Stimulated activated CD8-positive, alpha-beta memory T cell treated with anti-CD3 and anti-CD28 coated beads, Interleukin-4, amount 100 ng/mL, for 4 hours (primary cell): ENCODE measurements at places on chromosomes 7 and 10.

DNA sequence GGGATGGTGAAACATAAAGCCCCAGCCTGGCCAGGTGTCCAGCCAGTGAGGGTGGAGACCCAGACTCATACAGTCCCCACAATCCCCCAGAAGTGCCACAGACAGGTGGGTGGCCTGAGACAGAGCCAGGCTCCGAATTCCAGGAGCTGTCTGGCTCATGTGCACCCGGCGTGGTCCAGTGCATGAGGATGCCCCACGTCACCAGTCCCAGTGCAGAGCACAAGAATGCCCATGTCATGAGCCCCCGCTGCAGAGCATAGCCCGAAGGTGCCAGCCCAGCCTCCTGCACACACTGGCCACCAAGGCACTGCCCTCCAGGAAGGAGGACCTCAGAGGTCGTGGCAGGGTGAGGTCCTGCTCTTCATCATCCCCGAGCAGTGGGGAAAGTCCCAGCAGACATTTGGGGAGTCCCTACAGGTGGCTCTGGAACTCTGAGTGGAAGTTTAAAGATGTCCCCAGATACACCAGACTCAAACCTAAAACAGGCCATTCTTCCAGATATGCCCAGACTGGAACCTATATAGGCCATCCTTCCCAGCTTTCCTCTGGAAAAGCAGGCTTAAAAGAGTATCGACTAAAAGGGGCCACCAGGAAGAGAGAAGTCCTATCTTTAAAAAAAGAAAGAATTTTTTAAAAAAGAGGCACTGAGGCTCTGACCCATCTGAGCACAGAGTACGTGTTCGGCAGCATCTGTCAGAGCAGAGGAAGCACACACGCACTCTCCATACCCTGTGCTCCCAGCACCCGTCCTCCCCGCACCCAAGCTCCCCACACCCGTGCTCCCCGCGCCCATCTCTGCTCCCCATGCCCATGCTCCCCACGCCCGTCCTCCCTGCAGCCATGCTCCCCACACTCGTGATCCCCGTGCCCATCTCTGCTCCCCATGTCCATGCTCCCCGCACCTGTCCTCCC lies 11.5 kb downstream of the DIP2C start:
- no peak for DNase-seq

DNA sequence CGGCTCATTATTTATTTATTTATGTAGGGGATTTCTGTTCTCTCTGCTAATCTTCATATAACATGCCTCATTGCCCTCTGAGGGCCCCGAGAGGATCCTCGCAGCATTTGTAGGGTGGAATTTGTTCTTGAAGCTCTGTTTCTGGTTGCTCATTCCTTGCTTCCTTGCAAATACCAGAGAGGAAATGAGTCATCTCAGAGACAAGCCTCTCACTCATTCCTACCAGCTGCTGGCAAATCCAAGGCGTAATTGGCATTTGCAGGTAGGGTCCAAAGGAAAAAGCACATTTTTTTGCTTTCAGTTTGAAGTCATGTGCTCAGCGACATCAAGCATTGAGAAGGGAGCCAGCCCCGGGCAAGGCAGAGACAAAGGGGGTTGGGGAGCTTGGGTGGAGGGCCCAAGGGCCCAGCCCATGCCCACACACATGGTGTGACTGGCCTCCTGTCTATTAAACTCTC lies 501.6 kb downstream of the GALNT17 start:
- no peak for DNase-seq

DNA sequence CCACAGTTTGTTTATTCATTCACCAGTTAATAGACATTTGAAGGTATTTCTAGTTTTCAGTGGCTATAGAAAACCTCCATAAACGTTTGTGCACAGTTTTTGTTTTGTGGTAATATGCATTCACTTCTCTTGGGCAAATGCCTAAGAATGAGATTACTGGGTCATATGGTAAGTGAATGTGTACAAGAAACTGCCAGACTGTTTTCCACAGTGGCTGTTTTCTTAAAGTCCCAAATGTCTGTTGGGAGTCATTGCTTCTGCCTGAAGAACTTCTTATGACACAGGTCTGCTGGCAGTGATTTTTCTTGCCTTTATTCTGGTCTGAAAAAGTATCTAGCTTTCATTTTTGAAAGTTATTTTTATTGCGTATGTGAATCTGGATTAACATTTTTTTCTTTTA lies 35.5 kb downstream of the NHLRC2 start:
- no peak for DNase-seq

- no peak for DNase-seq
Measured at GRCh38 chr7:50092579-50093491, at the start of gene ZPBP. ZPBP (minus strand) TSS chr7:50093246; CDS start chr7:50093194, 52 bp downstream.

GRCh38 chr7:144853542-144853941 lies 17.7 kb upstream of the TPK1 start:
- no peak for DNase-seq

GRCh38 chr7:157574120-157574825 lies 237.5 kb downstream of the DNAJB6 start:
- DNase-seq = no peak

GRCh38 chr7:98771519-98771918 lies 98.3 kb downstream of the TMEM130 start:
- DNase-seq = no peak

GRCh38 chr7:30245913-30246312 lies 38.5 kb upstream of the ZNRF2 start:
- DNase-seq = no peak

DNA sequence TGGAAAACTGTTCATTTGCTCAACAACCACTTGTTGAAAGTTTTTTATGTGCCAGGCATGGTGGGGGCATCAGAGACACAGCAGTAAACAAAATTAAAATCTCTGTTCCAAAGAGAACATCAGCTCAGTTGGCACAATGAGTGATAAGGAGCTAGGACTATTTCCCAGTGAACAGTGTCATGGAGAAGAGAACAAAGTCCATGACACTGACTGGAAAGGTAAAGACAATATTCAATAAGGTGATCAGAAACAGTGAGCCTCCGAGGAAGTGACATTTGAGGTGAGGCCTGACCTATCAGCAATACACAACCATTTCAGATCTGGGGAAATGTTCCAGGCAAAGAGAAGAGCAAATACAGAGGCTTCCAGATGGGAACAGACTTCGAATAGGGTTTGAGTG lies 14.6 kb downstream of the ACSL5 start:
- no peak for DNase-seq

GRCh38 chr7:37982423-37982822 lies 62.0 kb downstream of the EPDR1 start:
- DNase-seq = no peak

GRCh38 chr10:74991435-74991834 lies 120.0 kb upstream of the SAMD8 start:
- no peak for DNase-seq

DNA sequence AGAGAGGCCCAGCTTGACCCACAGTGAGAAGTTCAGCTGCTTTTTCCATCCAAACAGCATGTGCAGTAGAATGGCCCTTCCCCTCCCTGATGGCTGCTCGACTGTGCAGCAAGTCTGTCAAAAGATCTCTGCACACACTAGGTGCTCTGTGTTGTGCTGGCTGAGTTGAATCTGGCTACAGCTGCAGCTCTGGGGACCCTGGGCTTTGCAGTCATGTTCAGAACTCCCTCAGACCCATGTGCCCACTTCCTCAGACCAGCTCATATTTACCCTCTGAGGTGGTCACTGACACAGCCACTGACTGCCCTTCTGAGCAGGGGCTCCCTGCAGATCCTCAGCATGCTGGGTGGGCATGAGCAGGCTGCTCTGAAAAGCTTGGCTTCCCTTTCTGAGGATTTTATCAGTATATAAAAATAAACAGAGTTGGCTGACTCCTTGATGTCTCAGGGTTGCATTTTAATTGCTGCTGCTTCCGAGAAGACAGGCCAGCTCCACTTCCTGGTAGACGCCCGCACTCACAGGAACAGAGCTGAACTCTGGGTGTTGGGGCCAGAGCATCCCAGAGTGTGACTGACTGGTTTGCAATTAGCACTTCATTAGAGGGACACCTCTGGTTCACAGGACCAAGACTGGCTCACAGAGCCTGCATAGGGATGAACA lies 507.9 kb downstream of the RPS24 start:
- no peak for DNase-seq

DNA sequence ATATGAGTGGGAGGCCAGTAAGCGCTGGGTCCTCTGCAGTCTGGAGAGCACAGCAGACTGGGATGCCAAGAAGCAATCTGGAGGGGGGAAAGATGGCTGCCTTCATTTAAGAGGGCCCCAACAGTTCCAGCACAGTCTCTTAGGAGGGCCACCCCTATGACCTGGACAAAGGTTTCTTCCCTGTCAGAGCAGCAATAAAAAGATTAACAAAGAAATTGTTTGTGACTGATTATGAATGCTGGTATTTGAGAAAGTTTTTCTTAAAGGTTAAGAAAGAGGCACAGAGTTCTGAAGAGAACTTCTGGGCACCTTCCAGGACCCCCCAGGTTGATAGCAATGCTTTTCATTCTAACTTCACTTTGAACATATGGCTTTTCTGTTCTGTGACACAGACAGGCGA lies 52.3 kb downstream of the CYP26A1 start:
- DNase-seq = no peak

GRCh38 chr7:157136372-157136771 lies 2.4 kb upstream of the UBE3C start:
- no peak for DNase-seq

- DNase-seq = no peak
Measured at GRCh38 chr10:77072836-77073662, 564.6 kb downstream of the KCNMA1 start.

GRCh38 chr7:20030915-20031362 lies 186.2 kb downstream of the MACC1 start:
- DNase-seq = no peak

- no peak for DNase-seq
Measured at GRCh38 chr7:45968856-45969541, 47.9 kb upstream of the IGFBP3 start.

DNA sequence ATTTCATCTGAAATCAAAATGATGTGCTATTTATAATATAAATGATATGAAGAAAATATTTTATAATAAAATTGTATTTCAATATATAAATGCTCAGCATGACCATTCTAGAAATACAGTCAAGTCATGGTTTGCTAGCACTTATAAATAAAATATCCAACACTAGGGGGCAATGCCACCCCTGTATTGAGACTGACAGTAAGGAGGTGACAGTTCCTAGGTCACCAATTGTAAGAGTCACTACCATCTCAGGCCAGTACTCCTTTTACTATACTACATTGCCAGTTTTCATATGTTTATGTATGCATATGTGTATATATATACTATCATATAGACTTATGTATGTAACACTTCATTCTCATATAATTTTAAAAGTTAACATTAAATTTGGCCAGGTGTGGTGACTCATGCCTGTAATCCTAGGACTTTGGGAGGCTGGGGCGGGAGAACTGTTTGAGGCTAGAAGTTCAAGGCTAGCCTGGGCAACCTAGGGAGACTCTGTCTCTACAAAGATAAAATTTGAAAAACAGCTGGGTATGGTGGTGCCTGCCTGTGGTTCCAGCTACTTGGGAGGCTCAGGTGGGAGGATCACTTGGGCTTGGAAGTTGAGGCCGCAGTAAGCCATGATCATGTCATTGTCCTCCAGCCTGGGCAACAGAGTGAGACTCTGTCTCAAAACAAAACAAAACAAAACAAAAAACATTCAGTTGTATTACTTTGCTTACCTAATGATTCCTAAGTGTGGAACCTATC lies 2.4 kb upstream of the CNOT4 start:
- DNase-seq = no peak

DNA sequence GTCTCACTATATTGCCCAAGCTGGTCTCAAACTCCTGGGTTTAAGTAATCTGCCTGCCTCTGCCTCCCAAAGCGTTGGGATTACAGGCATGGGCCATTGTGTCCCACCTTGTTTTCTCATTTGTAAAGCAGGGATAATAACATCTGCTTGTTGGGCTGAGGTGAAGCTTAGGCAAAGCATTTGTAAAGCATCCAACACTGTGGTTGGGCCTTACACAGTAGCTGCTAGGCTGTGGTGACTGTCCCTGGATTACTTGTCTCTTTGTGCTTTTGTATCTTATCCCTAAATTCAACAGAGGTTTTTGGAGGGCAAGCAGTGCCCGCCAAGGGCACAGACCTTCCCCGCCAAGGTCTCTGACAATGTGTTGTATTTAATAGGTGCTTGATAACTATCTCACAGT lies 14.3 kb downstream of the HKDC1 start:
- DNase-seq = no peak

GRCh38 chr7:77967429-77967828 lies 168.9 kb downstream of the PHTF2 start:
- DNase-seq = no peak

DNA sequence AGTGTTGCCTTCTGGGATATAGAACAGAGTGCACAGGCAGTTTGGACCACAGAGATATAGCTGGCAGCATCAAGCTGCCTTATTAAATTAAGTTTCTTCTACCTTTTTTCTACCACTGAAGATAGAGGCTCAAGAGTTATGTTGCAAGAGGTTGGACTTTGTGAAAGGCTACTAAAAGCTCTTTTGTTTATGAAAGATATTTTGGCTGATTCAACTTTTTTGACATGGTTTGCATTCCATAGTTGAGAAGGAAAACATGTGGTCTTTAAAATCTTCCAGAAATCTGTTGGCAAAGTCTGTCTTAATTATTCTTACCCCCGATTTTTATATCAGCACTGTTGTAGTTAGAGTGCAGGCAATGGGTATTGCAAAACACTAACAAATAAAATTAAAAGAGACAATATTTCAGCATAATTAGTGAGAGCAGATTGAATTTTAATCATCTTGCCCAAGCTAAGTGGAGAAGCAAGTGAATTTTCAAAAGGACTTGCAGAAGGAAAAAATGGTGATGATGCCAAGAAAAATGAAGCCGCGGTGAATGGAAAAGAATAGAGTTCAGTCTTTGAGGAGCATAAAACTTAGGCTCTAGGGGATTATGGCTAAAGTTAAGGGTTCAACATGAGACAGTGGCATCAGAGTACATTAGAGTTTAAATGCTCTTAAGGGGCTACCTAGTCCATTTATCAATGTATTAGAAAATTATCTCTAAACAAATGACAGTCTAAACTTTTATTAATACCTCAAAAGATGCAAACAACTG lies 450.9 kb upstream of the CNTNAP2 start:
- DNase-seq = no peak

DNA sequence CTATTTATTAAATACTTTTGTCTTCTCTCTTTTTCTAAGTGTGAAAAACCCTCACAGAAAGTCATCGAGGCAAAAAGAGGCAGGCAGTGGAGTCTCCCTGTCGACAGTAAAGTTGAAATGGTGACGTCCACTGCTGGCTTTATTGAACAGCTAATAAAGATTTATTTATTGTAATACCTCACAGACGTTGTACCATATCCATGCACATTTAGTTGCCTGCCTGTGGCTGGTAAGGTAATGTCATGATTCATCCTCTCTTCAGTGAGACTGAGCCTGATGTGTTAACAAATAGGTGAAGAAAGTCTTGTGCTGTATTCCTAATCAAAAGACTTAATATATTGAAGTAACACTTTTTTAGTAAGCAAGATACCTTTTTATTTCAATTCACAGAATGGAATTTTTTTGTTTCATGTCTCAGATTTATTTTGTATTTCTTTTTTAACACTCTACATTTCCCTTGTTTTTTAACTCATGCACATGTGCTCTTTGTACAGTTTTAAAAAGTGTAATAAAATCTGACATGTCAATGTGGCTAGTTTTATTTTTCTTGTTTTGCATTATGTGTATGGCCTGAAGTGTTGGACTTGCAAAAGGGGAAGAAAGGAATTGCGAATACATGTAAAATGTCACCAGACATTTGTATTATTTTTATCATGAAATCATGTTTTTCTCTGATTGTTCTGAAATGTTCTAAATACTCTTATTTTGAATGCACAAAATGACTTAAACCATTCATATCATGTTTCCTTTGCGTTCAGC lies 43.4 kb downstream of the TARP start:
- no peak for DNase-seq

- DNase-seq = no peak
Measured at GRCh38 chr7:3585826-3586225, 284.8 kb downstream of the SDK1 start.

GRCh38 chr7:96179837-96180236 lies 142.1 kb downstream of the SLC25A13 start:
- DNase-seq = no peak
